ENCODE measurements at places on chromosomes 1 and 21.

GRCh38 chr1:75334876-75335389 lies 200.7 kb downstream of the LHX8 start:
- no peak for DNase-seq

- DNase-seq = no peak
Observed at GRCh38 chr1:6358144-6358624, 35.4 kb downstream of the ACOT7 start.

- DNase-seq = no peak
Observed at GRCh38 chr1:228141226-228142044, 1.4 kb downstream of the GUK1 start.

- DNase-seq = no peak
Observed at GRCh38 chr1:97464305-97464704, 456.5 kb downstream of the DPYD start.

DNA sequence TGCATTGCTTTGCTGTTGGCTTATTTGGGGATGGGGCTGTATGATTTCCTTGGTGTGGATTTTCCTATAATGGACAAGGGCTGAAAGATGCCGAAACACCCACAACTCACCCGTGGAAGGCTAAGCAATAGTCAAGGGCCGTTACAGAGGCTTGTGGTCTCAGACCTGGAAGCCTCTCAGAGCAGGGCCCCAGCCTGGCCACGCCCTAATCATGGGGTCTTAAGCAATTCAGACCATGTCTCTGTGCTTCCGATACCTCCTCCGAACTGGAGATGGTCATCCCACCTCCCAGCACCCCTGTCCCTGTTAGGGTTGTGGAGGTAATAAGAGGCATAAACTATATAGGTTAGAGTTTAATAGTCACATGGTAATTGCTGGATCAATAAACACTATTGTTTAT lies 3.4 kb downstream of the ABCG1 start:
- DNase-seq = no peak

DNA sequence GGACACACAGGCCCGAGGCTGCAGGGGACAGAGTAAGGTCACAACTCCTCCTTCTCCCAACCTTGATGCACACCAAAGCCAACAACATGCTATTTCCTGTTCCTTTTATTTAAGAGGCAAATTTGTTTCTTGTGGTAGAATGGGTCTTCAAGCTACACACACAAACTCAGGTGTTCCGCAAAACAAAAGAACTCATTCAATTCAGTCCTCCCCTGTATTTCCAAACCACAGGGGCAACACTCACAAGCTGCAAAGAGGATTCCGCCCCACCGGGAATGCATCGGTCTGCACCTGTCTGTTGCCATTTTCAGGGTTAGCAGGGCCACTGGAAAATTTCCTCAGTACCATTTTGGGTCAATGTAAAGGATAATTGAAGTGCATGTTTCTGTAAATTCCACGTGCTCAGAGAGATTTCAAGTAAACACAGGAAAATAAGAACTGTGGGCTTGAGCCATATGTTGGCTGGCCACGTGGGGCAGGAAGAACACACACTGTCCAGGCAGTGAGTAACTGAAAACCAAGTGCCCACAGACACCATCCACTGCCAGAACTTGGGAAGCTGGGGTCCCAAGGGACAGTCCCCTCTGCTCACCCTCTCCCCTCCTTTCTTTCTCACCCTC lies 145.2 kb upstream of the ERG start:
- no peak for DNase-seq

DNA sequence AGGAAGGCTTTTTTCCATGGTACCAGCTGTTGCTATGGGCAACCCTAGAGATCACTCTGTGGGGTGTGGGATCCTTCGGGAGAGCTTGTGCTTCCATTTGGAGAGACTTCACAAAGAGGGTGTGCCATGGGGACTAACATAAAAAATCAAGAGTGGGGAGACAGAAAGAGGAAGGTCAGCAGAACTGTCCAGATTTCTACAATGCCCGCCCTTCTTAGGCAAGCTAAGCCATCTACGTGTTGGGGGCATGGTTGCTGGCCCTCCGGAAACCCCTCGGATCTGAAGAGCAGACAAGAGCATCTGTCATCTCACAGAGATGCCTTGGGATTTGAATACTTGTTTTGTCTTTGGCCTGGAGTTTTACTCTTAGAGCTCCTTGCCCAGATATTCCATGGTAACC lies 83.9 kb upstream of the ZNF648 start:
- no peak for DNase-seq

DNA sequence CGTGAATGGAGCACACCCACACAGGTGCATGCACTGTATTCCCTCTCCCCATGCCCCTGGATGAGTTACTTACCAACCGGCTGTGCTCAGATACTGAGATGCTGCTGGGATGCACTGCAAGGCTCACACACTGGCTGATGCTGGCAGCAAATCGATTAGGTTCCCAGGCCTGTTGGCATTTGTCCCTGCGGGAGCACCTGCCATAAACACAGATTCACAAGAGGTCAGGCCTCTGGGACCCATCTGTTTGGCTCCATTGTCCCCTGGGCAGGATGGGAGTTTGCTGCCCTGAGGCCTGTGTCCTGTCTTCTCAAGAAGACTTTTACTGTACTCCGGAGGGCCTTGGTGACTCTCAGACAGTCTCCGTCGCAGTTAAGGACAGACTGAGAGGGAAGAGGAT lies 145.4 kb downstream of the PLXNA2 start:
- DNase-seq = no peak

GRCh38 chr21:31830701-31831100 lies 42.1 kb upstream of the HUNK start:
- DNase-seq = no peak

Data from DMS153 (cell line).